ENCODE measurements at places on chromosomes 1 and 21.

DNA sequence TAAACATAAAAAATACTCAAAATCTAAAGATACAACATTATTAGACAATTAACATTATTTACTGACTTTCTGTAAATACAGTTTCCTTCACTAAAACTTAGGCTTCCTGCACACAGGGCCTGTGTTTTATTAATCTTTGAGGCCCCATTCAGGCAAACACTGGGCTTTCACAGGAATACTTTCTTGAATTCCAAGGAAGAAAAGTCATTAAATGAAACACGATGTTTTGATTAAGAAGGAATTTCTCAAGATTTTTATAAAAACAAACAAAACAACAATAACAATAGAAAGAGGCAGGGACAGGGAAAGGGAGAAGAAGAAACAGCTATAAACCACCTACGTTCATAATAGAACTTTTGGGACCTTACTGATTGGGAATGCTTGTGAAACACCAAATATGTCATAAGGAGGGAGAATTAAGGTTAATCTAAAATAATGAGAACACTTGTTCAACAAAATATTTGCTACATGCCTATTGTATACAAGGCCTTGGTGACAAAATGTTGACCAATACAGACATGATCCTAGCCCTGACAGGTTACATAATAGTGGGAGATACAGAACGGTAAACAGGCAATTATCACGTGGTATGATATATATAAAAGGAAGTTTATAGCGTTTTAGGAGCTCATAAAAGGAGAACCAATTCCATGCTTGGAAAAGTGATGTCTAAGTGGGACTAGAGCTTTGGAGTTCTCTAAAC lies 3.6 kb downstream of the DDAH1 start:
- no peak for DNase-seq

- no peak for DNase-seq
These were observed 22.6 kb upstream of the TTC34 start for GRCh38 chr1:2823921-2824610.

- no peak for DNase-seq
These were observed 322.4 kb upstream of the DEPDC1 start for GRCh38 chr1:68819190-68819829.

GRCh38 chr1:243849421-243850201 lies 432 bp downstream of the AKT3 start:
- no peak for DNase-seq

- no peak for DNase-seq
These were observed 108.4 kb downstream of the HHAT start for GRCh38 chr1:210437111-210437510.

- no peak for DNase-seq
These were observed 10.3 kb upstream of the PODN start for GRCh38 chr1:53051676-53052075.

DNA sequence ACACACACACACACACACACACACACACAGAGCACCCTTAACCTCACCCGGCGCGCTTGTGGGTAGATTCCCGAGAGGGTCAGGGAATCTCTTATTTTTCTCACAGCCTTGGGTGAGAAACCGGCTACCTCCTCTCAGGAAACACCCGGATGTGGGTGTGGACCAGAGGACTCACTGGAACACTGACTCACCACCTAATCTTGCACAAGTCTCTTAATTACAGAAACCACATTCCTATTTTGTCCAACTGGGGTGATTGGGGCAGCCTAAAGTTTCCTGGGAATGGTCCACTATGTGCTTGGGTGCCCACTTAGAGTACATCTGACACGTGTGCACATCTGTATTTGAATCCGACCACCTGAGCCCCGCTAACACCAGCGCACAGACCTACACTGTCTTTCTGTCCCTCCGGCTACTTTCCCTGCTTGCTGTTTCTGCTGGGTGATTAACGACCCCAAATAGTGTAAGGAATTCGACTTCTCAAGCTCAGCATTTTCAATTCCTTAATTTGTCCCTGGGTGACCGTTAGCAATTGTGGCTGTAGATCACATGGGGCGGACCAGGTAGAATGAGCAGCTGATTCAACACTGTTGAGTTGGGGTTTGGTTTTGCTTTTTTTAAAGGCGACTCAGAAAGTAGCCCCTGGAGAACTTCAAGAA lies 14.0 kb upstream of the TBX15 start:
- DNase-seq = no peak

GRCh38 chr1:28926629-28927265 lies 12.4 kb downstream of the EPB41 start:
- DNase-seq = no peak

DNA sequence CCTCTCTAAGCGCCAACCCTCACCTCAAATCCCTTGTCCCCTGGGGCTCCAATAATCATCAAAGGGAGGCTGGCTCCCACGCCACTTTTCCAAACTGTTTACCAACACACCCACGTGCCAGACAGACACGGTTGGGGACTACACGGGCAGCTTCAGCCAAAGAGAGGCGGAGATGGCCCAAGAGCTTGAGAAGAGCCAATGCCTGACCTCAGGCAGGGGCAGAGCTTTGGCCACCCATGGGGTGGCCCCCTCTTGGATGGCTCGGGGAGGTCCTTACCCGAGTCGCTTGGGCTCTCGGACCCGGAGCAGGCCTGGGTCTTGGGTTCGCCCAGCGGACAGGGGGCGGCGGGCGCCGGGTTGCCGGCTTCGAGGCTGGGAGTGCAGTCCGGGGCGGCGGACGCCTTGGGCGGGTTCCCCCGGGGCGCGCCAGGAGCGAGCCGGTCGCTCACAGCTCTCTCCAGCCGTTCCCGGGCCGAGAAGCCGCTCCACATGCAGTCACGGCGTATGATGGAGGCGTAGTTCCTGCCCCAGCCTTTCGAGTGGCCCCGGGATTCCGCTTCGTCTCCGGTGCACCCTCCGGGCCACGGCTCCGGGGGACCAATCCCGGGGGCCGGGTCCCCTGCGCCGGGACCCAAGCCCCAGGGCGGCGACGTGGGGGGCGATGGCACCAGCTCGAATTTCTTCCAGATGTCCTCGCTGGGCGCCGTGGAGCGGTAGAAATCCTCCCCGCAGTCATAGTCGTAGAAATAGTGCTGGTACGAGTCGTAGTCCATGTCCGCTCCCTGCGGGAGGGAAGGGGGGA lies 854 bp downstream of the MYCL start:
- DNase-seq = no peak

- no peak for DNase-seq
These were observed 33.0 kb downstream of the URB1 start for GRCh38 chr21:32359719-32360260.

- DNase-seq = no peak
These were observed 180.4 kb upstream of the PKN2 start for GRCh38 chr1:88503646-88504045.

GRCh38 chr1:109199710-109200109 lies 14.0 kb upstream of the SARS1 start:
- DNase-seq = no peak

- DNase-seq = no peak
These were observed 50.3 kb upstream of the COA6 start for GRCh38 chr1:234322979-234323378.

GRCh38 chr1:235328271-235329138 lies at the start of gene GGPS1:
Gene GGPS1, plus strand, starts transcription at chr1:235328570. Its CDS starts 6,695 bp downstream, at chr1:235335265.
- DNase-seq = peak; percentile 100

GRCh38 chr1:210755991-210756659 lies 377.8 kb downstream of the KCNH1 start:
- DNase-seq = no peak

DNA sequence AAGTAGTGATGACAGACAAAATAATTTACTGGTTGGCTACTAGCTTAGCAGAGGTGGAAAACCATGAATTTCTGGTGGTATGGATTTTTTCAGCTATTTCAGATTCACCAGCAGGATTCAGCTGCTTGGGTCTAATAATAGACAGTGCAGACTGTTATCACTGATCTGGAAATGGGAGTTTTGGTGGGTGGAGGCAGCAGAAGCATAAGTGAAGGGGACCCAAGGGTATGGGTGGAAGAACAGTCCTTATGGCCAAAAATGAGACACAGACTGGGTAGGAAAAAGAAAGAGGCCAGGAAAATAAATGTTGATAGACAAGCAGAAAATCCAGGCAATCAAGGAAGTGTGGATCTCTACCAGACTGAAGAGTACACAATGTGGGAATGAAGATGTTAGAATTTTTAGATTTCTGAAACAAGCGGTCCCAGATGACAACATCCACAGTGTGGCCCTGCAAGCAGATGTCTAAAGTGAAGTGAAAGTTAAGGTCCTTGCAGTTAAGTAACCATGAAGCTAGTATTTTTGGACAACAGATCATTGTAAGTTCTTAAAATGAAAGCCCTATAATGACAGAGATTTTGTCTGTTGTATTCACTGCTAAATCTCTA lies 24.7 kb downstream of the LYST start:
- no peak for DNase-seq

GRCh38 chr1:86150553-86151055 lies 6.0 kb downstream of the COL24A1 start:
- no peak for DNase-seq

- no peak for DNase-seq
These were observed 35.3 kb upstream of the DMRTA2 start for GRCh38 chr1:50458507-50458906.

GRCh38 chr21:17777072-17777765 lies 41.9 kb downstream of the C21orf91 start:
- no peak for DNase-seq

DNA sequence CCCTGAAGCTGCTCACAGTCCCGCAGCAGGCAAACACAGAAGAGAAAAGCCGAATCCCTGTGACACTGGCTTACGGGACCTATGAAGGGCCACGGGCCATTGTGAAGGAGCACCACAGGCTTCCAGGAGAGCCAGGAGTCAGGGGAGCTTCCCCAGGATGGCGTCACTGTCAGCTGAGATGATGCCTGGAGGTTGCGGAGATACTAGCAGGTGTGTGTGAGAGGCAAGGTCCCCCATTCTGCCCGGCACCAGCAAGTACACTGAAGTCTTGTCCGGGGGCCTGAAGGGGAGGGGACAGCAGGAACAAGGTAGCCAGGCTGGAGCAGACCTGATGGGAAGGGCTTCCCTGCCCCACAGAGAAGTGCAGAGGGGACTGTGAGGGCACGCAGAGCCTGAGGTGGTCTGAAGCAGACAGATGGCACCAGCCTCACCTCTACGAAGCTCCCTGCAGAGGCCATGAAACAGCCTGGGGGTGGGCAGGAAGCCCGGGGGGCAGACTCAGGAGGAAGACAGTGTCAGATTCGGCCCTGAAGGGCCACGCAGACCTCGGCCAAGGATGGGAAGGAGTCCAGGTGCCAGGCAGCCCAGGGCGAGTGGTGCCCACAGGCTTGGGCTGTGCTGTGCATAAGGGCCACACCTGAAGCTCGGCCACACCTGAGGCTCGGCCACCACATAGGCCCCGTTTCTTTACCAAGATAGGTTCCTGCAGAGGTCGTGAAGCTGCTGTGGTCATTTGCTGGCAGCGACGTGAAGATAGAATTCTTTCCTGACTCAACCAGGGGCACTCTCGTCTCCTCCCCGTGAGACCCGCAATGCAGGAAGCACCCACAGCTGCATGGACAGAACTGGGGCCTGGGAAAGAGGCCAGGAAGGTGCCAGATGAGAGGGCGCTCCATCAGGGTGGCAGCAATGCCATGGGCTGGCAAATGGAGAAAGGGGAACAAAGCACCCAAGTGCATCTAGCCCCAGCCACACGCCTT lies 10.1 kb downstream of the TCP10L start:
- DNase-seq = no peak

GRCh38 chr1:34378968-34379856 lies 202.5 kb downstream of the C1orf94 start:
- DNase-seq = no peak

GRCh38 chr1:205769641-205770365 lies 5.5 kb downstream of the RAB29 start:
- no peak for DNase-seq

- no peak for DNase-seq
These were observed 531.9 kb upstream of the CAMK1G start for GRCh38 chr1:209051570-209051969.

- DNase-seq = no peak
These were observed 628.0 kb downstream of the SMYD3 start for GRCh38 chr1:245879091-245879490.

DNA sequence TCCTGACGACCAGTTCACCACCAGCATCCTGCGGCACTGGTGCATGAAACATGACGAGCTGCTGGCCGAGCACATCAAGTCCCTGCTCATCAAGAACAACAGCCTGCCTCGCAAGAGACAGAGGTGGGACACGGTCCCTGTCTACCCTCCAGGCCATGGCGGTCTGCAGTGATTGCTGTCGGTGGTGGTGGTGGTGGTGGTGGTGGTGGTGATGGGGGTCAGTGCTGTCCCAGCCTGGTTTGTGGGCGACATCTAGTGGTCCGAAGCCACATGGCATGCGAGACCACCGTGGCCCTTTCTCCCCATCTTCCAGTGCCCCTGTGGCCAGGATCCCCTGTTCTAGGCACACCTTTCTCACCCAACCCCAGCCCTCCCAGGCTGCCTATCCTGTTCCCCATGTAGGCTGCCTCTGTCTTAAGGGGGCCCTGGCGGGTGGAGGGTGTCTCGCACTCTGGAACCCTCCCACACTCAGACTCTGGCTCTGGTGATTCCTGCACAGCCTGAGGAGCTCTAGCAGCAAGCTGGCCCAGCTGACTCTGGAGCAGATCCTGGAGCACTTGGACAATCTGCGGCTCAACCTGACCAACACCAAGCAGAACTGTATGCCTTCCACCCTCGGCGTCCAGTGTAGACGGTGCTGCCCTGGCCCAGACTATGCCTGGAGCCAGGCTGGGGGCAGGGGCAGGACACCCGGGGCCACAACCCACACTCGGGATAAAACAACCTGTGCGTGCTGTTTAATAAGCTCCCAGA lies 3.2 kb upstream of the SLC27A3 start:
- no peak for DNase-seq

GRCh38 chr1:246876431-246876830 lies 55.3 kb downstream of the AHCTF1 start:
- no peak for DNase-seq

- DNase-seq = no peak
These were observed 45.9 kb downstream of the CBS start for GRCh38 chr21:43029785-43030184.
